ENCODE measurements at places on chromosomes 6 and 20.

DNA sequence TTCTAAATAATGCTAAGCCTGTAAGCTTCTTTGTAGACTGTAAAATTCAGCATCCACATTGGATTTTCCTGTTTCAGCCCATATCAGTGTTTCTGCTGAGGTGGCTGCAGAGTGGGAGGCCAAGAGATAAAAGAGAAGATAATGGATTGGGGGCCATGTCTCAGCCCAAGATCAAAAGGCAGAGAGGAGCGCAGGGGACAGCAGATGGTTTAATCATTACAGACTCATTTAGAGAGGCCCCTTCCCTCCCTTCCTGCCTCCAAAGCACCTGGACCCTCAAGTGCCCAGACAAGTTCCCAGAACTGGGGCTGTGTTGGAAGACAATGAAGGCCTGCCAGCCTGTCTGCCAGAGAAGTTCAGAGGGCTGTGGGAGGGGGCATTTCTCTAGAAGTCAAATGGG, 20.4 kb upstream of the CTNNBL1 start:
- no peak for DNase-seq

GRCh38 chr6:52399511-52400312, 20.4 kb upstream of the EFHC1 start:
- DNase-seq = no peak

GRCh38 chr6:136284909-136285308, 4.7 kb downstream of the BCLAF1 start:
- DNase-seq = no peak

DNA sequence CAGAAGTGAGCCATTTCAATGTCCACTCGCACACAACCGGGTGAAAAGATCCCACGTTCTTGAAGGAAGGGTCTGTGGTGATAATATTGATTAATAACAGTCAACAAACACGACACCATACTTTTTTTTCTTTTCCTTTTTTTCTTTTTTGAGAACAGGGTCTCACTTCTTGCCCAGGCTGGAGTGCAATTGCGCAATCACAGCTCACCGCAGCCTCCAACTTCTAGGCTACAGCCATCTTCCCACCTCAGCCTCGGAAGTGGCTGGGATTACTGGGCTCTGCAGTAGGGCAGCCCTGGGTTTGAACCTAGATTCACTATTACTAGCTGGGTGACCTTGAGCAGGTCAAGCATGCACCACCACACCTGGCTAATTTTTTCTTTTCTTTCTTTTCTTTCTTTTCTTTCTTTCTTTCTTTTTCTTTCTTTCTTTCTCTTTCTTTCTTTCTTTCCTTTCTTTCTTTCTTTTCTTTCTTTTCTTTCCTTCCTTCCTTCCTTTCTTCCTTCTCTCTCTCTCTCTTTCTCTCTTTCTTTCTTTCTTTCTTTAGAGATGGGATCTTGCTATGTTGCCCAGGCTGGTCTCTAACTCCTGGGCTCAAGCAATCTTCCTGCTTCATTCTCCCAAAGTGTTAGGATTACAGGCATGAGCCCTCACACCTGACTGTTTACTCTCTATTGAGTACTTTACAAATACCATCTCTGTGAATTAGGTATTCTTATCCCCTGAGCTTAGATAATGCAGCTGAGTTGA, 123.9 kb downstream of the SNX5 start:
- no peak for DNase-seq

GRCh38 chr6:1482381-1483166, 93.2 kb downstream of the FOXF2 start:
- DNase-seq = no peak

Measured in stimulated activated CD8-positive, alpha-beta memory T cell treated with anti-CD3 and anti-CD28 coated beads, Interleukin-2, amount 100 ng/mL, for 1 hour (primary cell).